ENCODE measurements at places on chromosomes 16 and 17.

DNA sequence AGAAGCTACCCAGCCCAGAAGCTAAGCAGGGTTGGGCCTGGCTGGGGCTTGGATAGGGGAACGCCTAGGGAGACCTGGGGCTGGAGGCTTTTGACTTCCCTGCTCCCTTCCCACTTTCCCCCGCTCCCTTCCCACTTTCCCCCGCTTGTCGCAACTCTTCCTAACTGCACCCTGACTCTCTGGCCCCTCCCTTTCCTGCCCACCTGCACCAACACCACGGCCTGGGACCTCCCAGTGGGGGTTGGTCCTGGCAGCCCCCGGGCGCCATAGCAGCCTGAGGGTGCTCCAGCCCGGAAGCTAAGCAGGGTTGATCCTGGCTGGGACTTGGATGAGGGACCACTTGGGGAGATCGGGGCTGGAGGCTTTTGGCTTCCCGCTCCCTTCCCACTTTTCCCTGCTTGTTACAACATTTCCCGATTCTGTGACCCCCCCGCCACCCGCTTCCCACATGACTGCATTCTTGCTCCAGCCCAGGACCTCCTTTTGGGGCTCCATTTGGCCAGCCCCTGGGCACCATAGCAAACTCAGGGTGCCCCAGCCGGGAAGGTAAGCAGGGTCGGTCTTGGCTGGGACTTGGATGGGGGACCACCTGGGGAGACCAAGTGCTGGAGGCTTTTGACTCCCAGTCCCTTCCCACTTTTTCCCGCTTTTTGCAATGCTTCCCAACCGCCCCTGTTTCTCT is 2287.0 kb downstream of the TP53TG3F start:
- no peak for DNase-seq

- DNase-seq = no peak
Observed at GRCh38 chr16:31403590-31404352, 10.6 kb downstream of the ITGAD start.

- DNase-seq = no peak
Observed at GRCh38 chr17:74231928-74232907, 18.8 kb downstream of the TTYH2 start.

DNA sequence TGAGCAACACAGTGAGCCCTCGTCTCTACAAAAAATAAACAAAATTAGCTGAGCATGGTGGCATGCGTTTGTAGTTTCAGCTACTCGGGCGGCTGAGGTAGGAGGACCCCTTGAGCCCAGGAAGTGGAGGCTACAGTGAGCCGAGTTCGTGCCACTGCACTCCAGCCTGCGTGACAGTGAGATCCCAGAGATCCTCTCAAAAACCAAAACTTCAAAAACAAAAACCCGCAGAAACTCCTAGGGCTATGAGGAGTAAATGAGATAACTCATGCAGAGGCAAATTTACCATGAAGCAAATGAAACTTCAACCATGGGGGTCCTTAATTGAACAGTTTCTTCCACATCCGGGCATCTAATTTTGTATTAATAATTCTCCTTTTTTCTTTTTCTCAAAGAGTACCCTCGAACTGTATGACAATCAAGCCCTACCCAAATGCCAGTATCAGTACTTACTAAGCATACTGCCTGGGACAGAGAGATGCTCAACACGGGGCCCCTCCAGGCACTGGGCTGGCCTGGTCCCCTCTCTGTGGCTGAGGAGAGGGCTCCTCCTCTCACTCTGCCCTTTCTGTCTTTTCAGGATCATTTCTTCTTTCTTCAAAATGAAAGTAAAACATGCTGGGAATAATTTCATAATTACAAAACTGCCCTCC is 789 bp upstream of the PIPOX start:
- DNase-seq = no peak

GRCh38 chr17:57487573-57487972 is 231.2 kb downstream of the MSI2 start:
- DNase-seq = no peak
